HFF-Myc (cell line): ENCODE measurements at places on chromosomes 6 and 20.

DNA sequence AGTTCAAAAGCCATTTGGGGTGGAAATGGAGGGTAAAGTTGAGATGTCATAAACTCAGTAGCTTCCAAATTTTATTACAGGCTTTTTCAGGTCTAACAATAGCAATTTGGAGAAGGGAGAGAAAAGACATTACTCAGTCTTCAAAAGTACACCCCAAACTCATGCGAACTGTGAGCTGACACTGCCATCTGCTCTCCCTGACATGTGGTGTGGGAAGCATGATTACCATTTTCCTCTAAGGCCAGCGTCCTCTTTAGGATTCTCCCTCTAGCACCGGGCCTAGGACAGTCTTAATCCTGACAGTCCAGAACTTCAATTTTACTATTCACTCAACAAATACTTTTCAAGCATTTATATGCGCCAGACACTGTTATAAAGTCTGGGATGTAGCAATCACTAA is 536.0 kb upstream of the JARID2 start:
- DNase-seq = no peak

DNA sequence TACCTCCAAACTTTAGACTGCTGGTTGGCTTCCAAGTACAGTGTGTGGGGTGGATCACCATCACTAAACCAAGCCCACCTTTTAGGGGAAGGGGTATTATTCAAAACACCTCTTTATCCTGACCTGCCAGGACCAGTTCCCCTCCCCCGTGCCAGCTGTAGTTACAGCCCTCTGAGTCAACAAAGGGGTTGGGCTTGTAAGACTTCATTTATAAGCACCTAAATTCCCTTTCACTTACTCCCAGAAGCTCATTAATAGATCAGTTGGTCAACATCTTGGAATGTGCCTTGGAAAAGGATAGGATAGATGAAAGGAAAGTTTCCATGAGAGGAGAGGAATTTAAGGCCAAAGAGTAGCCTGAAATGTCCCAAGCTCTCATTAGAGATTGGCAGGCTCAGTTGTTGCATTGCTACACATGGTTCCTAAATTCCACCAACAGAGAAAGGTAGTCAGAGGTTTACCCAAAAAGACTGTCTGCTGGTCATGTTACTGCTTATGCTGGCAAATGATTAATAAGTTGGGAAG is 59.2 kb downstream of the TNFAIP3 start:
- peak; percentile 35 for DNase-seq

DNA sequence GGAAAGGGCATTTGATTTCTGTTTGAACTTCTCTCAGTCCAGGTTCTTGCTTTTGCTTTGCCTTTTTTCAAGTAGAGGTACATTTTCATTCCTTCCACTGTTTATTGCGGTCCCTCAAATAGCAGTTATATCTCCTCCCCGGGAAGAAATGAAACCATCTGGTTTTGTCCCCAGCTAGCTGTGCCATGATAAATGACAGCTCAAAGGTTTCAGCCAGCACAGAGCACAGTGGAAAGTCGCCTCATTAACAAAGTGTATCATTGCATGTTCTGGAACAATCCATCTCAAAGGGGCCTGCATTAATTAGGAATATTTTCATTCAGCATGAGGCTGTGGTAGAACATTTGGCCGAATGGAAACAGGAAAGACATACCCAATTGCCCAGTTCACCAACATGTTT is 146.0 kb downstream of the EDN3 start:
- DNase-seq = no peak

GRCh38 chr6:107304421-107305025 is 154.8 kb downstream of the PDSS2 start:
- no peak for DNase-seq

DNA sequence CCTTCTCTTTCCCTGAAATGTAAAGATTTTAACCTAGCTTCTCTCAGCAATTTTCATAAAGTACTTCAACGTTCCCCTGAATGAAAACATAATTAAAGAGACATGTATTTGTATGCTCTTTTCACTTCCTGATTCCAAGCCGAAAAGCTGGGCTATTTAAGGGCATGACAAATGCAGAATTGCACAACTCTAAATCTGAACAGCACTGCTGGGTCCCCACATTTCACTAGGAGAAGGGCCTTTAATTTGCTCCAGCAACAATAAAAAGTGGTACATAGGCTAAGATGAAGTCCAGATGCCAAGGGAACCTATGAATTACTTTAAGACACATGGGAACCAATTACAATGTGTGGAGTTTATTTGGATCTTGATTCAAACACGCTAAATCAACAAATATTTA is 42.0 kb downstream of the IRAK1BP1 start:
- DNase-seq = peak; percentile 70

DNA sequence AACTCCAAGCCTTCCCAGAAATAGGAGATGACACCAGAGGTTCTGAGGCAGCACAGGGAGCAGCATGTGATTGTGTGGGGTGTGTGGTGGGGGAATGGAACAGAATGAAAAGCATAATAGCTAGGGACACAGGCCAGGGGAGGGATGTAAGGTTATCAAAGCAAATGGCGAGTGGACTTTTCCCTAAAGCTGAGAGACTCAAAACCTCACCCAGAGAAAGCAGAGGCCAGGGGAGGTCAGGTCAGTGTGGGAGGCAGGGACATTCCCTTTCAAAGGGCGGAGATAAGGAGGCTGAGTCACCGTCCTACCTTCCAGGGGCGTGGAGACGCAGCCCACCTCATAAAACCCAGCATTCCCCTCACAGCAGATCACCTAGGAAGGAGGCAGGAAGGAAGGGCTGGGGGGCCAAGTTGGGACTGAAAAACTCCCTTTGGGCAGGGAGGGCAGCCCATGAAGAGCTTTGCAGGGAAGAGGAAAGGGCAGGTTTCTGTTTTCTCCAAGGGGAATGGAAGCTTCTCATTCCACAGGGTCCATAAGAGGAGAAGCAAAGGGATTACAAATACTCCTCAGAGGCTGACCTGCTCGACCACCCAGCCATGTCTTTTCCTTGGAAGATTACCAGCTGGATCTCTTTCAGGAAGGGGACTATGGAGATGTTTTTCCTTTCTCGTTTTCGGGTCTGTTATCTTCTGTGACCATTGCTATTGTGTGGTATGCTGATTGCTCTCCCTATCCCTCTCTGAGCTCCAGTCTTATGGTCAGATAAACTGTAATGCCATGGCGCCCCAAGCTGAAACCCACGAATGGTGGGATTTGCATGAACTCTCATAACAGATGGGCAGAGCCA is 9.6 kb upstream of the LY6G5C start:
- DNase-seq = no peak

DNA sequence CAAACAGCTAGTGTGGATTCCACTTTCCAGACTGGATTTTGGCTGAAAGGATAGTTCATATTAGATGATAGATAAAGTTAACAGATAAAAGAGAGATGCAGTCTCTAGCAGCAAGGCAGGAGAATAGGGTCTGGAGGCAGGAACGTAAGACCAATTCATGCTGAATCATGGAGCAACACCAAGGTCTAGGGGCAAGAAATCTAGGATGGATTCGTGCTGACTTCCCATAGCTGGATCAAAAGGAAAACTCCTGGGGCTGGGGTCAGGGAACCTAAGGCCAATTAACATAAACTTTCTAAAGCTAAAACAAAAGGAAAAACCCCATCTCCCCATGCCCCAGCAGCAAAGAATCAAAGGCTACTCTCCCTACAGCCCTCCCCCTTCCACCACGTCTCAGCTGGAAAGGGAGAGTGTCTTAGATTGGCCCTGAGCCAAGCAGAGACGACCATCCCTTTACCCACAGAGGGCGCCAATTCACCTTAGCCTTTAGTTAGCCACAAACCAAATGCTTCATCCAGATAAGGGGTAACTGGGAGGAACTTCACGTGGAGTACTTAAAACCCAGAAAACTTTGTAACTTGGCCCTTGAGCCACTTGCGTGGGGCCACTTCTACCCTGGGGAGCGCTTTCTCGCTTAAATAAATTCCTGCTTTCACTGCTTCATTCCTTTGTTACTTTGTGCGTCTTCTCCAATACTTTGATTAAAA is 7.6 kb downstream of the TREM1 start:
- DNase-seq = peak; percentile 35

GRCh38 chr6:117985916-117986315 is 78.9 kb downstream of the SLC35F1 start:
- no peak for DNase-seq

DNA sequence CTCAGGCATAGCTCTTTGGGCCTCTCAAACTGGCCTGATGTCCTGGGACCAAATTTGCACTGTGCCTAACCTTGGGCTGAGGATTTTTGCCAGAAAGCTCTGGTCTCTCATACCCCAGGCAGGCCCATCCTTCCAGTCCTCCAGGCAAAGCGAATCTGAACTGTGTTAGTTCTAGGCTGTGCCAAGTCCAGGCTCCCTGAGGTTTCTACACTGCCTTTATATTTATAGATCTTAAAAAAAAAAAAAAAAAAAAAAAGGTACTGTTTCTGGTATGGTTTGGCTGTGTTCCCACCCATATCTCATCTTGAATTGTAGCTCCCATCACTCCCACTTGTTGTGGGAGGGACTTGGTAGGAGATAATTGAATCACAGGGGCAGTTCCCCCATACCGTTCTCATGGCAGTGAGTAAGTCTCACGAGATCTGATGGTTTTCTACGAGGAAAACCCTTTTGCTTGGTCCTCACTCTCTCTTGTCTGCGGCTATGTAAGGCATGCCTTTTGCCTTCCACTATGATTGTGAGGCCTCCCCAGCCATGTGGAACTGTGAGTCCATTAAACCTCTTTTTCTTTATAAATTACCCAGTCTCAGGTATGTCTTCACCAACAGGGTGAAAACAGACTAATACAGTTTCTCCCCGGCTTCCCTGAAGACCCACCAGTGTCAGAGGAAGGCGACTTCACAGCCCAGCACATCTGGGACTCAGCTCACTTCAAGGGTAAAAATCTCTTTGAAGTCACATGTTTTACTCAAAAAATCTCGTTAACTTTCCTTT is 39.0 kb upstream of the TBXT start:
- DNase-seq = no peak

GRCh38 chr6:155143029-155143577 is 120.7 kb upstream of the CLDN20 start:
- no peak for DNase-seq

GRCh38 chr20:33650753-33651561 is 11.2 kb upstream of the C20orf144 start:
- no peak for DNase-seq

DNA sequence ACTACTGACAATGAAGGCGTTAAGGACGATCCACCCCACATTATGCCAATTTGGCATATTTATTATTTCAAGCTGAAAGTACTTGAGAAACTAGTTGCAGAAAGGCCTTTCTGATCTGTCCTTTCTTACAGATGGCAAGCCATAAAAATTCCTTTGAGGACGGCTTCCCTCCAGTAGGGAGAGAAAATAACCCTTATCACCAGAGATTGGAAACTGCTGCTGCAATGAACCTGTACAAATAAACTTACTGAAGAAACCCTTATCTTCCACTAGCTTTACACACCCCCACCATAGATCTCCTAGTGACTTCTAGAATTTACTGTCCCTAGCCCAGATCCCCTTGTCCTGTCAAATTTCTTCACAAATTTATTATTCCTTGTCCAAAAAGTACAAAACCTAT is 105.2 kb downstream of the MAP7 start:
- DNase-seq = no peak

DNA sequence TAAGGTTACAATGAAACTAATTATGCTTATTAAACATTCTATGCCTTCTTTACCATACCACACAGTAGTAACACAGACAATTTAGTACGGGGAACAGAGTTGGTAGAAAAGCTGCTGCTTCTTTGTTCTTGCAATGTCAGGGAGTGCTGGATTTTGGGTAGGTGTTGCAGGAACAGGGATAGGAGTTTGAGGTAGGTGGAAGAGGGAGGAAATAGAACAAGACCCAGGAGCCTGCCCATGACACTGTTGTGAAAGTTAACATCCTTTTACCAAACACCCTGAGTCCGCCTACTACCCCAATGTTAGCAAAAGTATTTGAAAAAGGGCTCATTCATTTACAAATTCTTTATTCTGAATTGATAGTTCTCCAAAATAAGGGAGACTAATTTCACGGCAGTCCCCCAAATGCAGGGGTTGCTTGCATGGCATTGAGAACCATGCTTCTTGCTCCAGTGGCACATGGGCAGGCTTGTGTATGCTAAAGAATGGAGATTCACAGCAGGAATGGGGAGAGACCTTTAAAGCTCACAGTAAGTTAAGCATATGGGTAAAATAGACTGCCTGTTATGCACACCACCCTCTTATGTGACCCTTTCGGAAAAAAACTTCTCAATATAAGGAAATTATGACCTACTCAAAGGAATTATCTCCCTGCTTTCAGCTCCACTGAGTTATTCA is 181.7 kb downstream of the GRM1 start:
- DNase-seq = no peak

DNA sequence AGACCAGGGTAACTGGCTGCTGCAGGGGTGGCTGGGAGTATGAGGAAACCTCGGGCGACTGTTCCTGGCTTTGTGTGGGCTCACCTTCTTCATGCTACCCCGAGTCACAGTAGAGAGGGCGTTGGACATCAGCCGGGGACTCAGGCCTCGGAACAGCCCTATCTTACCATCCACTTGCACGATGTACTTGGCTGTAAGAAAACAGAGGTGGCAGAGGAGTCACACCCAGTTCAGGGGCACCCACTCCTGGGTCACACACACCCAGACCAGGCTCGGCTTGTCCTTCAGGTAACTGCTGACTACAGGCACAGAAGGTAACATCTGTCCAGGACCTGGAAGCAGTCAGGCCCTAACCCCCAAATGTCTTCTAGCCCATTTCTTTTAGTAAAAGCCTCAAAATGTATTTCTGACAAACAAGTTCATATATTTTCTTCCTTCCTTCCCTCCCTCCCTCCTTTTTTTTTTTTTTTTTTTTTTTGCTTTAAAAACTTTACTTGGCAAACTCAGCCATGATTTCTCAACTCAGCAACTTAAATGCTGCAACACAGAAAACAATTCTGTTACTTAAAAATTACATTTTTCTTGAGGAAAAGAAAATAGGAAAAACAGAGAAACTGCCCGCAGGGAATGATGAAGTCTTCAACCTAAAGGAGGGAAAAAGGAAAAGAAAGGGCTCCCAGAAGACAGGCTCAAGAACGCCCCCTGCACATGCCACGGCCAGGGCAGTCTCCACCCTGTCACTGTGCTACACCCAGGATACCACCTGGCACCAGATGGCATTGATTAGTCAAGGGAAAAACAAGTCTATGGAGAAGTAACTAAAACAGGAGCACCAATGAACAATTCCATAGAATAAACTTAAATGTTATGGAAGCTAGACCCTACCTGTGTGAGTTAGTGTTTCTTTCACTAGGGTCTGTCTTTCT is 7.3 kb downstream of the MTCH1 start:
- DNase-seq = no peak
